T-cell (primary cell): ENCODE measurements at places on chromosomes 7 and 10. TPM values are rescaled to one million over a fixed set of nuclear protein-coding genes. Genes with fewer than 3 reads are reported as not detected.

GRCh38 chr10:71087622-71088021 lies 124.7 kb upstream of the UNC5B start:
- H3K36me3 ChIP-seq: no peaks in the 10 kb centered on the region
- H3K27ac ChIP-seq: no peak overlapping the region
- H3K4me3 ChIP-seq: no peak overlapping the region
- no peaks in the 10 kb centered on the region for H3K4me1 ChIP-seq

GRCh38 chr7:114755856-114756255 lies 166.0 kb upstream of the MDFIC start:
- H3K27me3 ChIP-seq: no peaks in the 10 kb centered on the region
- H3K36me3 ChIP-seq: no peaks in the 10 kb centered on the region
- H3K4me3 ChIP-seq: no peak overlapping the region
- H3K4me1 ChIP-seq: no peaks in the 10 kb centered on the region
- H3K27ac ChIP-seq: no peak overlapping the region

SYT15 gene
- 1.3 TPM for total RNA-seq

- H3K27ac ChIP-seq: no peak overlapping the region
- no peak overlapping the region for H3K4me3 ChIP-seq
- no peak for DNase-seq
- no peaks in the 10 kb centered on the region for H3K4me1 ChIP-seq
- no peaks in the 10 kb centered on the region for H3K36me3 ChIP-seq
- peaks cover 2% of the 10 kb centered on the region for H3K27me3 ChIP-seq
Measured at GRCh38 chr7:74417419-74417971, 36.2 kb upstream of the GTF2IRD1 start.

- H3K27ac ChIP-seq: no peak overlapping the region
- no peak for DNase-seq
- no peaks in the 10 kb centered on the region for H3K27me3 ChIP-seq
- no peaks in the 10 kb centered on the region for H3K36me3 ChIP-seq
Measured at GRCh38 chr10:96290368-96291133, 13.7 kb upstream of the DNTT start.

GRCh38 chr10:86871563-86872183 lies 85.7 kb downstream of the MMRN2 start:
- peaks cover 2% of the 10 kb centered on the region for H3K27me3 ChIP-seq
- DNase-seq: no peak
- H3K36me3 ChIP-seq: no peaks in the 10 kb centered on the region
- H3K4me1 ChIP-seq: no peaks in the 10 kb centered on the region

DNA sequence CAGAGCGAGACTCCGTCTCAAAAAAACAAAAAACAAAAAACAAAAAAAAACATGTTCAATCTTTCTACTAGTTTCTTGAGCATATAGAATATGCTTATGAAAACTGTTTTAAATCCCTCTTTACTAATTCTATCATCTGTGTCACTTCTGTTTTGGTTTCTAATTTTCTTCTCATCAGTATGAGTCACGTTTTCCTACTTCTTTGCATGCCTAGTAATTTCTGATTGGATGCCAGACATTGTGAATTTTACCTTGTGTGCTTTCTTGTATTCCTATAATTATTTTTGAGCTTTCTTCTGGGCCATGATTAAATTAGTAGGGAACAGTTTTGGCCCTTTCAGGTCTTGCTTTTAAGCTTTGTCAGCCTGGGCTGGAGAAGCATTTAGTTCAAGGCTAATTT lies 9.9 kb downstream of the MICU1 start:
- no peak for DNase-seq
- no peak overlapping the region for H3K27ac ChIP-seq
- H3K36me3 ChIP-seq: no peaks in the 10 kb centered on the region

GRCh38 chr10:127762925-127763324 lies 25.9 kb downstream of the FOXI2 start:
- no peak for DNase-seq
- no peaks in the 10 kb centered on the region for H3K36me3 ChIP-seq

GRCh38 chr10:5814110-5815107 lies 1.2 kb upstream of the GDI2 start:
- no peak for DNase-seq
- H3K4me3 ChIP-seq: peak overlapping the region; percentile 79
- H3K27me3 ChIP-seq: no peaks in the 10 kb centered on the region
- peak overlapping the region; percentile 94 for H3K27ac ChIP-seq

- no peak for DNase-seq
- no peak overlapping the region for H3K27ac ChIP-seq
- H3K4me1 ChIP-seq: peaks cover 12% of the 10 kb centered on the region
- H3K36me3 ChIP-seq: no peaks in the 10 kb centered on the region
- H3K4me3 ChIP-seq: no peak overlapping the region
- peaks cover 95% of the 10 kb centered on the region for H3K27me3 ChIP-seq
Measured at GRCh38 chr10:123143825-123144168, 4.1 kb upstream of the HMX2 start.

OR9A2 gene
- total RNA-seq: not detected

DNA sequence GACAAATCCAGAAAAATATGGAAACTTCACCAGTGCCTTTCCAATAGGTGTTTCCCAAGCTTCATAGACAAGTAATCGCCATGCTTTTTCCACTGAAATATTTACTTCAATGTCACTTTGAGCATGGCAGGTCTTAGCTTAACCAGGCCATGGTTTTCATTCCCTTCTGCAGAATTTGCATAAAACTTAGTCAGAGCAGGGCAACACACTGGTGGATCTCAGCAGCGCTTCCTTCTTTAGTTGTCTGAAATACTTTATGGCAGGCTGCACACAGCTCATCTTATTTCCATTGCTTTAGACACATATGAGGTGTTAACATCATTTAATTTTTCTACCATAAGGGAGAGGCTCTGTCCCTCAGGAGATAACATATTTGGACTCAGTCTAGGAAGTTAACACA lies 102.9 kb upstream of the AHR start:
- H3K27ac ChIP-seq: no peak overlapping the region
- DNase-seq: no peak
- H3K4me1 ChIP-seq: no peaks in the 10 kb centered on the region
- no peak overlapping the region for H3K4me3 ChIP-seq
- no peaks in the 10 kb centered on the region for H3K36me3 ChIP-seq
- H3K27me3 ChIP-seq: no peaks in the 10 kb centered on the region

ADGRA1 gene
- not detected for total RNA-seq

EGR2 gene
- 1.7 TPM for total RNA-seq

- H3K4me3 ChIP-seq: no peak overlapping the region
- no peaks in the 10 kb centered on the region for H3K36me3 ChIP-seq
- H3K27me3 ChIP-seq: no peaks in the 10 kb centered on the region
- no peaks in the 10 kb centered on the region for H3K4me1 ChIP-seq
Measured at GRCh38 chr10:17290226-17290625, 62.2 kb downstream of the VIM start.

DNA sequence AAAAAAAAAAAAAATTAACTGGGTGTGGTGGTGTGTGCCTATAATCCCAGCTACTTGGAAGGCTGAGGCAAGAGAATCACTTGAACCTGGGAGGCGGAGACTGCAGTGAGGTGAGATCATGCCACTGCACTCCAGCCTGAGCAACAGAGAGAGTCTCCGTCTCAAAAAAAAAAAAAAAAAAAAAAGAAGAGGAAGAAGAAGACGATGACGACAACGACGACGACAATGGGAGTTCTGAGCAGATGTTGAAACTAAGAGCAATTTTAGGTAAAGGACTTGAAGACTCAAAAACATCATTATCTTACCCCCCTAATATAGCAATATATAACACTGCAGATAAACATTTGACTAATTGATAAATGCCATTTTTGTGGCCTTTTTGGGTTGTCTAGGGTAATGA lies 39.5 kb upstream of the PPP1R17 start:
- H3K36me3 ChIP-seq: no peaks in the 10 kb centered on the region
- no peaks in the 10 kb centered on the region for H3K4me1 ChIP-seq
- no peak for DNase-seq

GRCh38 chr10:11462071-11462470 lies 149.4 kb downstream of the USP6NL start:
- no peak overlapping the region for H3K27ac ChIP-seq
- DNase-seq: no peak
- peaks cover 5% of the 10 kb centered on the region for H3K36me3 ChIP-seq

- no peak for DNase-seq
- H3K27ac ChIP-seq: no peak overlapping the region
- H3K36me3 ChIP-seq: no peaks in the 10 kb centered on the region
Measured at GRCh38 chr10:69272624-69273023, 5.7 kb upstream of the HK1 start.

GRCh38 chr7:142319970-142320369 lies 62.1 kb upstream of the PRSS58 start:
- H3K4me1 ChIP-seq: peaks cover 22% of the 10 kb centered on the region
- H3K27me3 ChIP-seq: no peaks in the 10 kb centered on the region
- H3K27ac ChIP-seq: no peak overlapping the region
- H3K4me3 ChIP-seq: peak overlapping the region; percentile 41

HTR5A gene
- not detected for total RNA-seq

- H3K36me3 ChIP-seq: no peaks in the 10 kb centered on the region
- no peak overlapping the region for H3K27ac ChIP-seq
Measured at GRCh38 chr10:114648368-114648767, 9.7 kb downstream of the ABLIM1 start.

DNA sequence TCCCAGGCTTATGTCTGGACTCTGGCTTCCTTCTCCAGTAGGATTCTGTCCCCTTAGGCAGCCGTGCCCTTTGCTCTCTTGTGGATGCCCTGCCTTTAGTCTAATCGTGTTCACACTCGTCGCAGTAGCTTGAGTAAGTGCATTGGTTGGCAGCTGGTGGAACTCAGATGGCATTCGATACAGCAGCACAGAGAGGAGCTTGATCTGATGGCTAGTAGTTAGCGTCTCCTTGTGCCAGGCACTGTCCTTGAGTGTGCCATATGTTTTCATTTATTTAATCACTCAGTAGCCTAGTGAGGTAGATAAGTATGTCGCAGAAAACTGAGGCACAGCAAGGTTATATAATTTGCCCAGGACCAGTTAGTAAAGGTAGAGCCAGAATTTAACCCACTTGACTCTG lies 18.2 kb upstream of the PARP12 start:
- DNase-seq: no peak
- H3K36me3 ChIP-seq: no peaks in the 10 kb centered on the region
- no peak overlapping the region for H3K4me3 ChIP-seq

CRHR2 gene
- not detected for total RNA-seq

DNA sequence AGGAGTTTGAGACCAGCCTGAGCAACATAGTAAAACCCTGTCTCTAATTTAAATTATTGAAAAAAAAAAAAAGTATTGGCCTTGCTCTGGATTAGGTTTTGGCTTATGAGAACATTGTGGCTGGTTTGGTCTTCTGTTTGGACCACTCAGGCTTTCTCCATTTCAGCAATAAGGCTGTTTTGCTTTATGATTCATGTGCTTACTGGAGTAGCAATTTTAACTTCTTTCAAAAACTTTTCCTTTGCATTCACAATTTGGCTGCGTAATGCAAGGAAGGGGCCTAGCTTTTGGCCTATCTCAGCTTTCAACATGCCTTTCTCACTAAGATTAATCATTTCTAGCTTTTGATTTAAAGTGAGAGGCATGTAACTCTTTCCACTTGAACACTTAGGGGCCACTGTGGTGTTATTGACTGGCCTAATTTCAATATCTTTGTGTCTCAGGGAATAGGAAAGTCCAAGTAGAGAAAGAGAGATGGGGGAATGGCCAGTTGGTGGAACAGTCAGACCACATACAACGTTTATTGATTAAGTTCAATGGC lies 38.0 kb upstream of the SRPK2 start:
- DNase-seq: no peak
- no peak overlapping the region for H3K27ac ChIP-seq
- H3K27me3 ChIP-seq: no peaks in the 10 kb centered on the region
- H3K4me1 ChIP-seq: no peaks in the 10 kb centered on the region

- peak overlapping the region; percentile 62 for H3K4me3 ChIP-seq
- no peaks in the 10 kb centered on the region for H3K27me3 ChIP-seq
- DNase-seq: peak; percentile 18
- peak overlapping the region; percentile 86 for H3K27ac ChIP-seq
Measured at GRCh38 chr10:484925-485661, 204.4 kb downstream of the DIP2C start.

DNA sequence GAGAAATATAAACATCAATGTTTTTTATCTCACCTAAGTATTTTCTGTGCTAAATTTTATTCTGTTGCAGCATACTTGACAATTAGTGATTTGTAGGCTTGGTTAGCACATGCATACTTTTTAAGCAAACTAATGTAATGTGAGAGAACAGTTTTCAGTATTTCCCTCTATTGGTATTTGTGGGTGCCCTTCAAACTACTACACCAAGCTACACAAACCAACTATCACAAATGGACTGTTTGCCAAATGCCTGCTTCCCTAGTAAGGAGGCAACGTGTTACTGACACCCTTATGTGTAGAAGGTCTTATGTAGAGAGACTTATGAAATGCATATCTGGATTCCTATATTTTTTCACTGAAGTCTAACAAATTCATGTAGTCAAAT lies 98.4 kb upstream of the FZD1 start:
- H3K4me1 ChIP-seq: no peaks in the 10 kb centered on the region
- no peaks in the 10 kb centered on the region for H3K27me3 ChIP-seq
- H3K36me3 ChIP-seq: no peaks in the 10 kb centered on the region

DNA sequence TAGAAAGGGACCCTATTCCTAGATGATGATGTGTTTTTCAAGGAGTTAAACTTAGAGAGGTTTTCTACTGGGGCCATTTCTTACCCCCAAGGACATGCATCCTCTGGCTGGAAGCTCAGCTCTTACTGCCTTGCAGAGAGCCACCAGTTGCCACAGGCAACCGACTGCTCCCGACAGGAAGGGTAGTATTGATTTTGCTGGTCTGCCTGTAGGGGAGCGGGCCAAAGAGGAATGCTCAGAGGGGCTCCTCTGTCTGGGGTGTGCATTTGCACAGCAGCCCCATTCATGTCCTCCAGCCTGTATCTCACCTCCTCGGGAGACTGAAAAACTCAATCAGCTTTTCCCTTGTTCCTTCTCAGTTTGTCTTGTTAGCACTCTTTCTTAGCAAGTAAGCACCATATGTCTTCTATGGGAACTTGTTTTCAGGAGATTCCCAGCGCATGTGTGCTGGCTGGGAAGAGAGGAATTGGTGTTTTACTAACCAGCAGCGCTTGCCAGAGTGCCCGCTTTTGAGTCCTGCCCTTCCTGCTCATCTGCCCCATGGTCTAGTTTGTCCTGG lies 739.0 kb upstream of the GALNT17 start:
- H3K36me3 ChIP-seq: no peaks in the 10 kb centered on the region
- H3K27me3 ChIP-seq: no peaks in the 10 kb centered on the region
- no peak for DNase-seq
- no peak overlapping the region for H3K27ac ChIP-seq

OR6V1 gene
- not detected for total RNA-seq

GRCh38 chr7:41709621-41710020 lies 6.7 kb upstream of the INHBA start:
- no peak overlapping the region for H3K4me3 ChIP-seq
- no peak for DNase-seq
- H3K27me3 ChIP-seq: peaks cover 25% of the 10 kb centered on the region
- H3K4me1 ChIP-seq: peaks cover 16% of the 10 kb centered on the region
- no peak overlapping the region for H3K27ac ChIP-seq
- H3K36me3 ChIP-seq: no peaks in the 10 kb centered on the region

DNA sequence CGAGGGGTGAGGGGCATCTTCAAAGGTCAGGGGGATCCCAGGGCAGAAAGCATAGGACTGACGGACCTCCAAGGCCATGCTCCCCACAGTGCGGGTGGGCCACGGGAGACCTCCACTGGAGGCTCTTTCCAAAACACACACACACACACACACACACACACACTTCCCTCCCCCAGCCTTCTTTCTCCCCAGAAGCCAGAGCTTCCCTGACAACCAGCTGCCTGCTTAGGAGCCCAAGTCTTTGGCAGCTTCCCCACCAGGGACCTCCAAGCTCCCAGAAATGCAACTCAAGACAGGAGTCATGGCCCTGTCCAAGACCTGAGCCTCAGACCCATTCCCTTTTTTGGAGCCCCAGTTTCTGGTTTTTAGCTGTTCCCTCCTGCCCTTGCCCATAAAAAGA lies 710 bp upstream of the C10orf105 start:
- H3K4me3 ChIP-seq: no peak overlapping the region
- H3K27ac ChIP-seq: no peak overlapping the region
- peaks cover 75% of the 10 kb centered on the region for H3K4me1 ChIP-seq
- no peaks in the 10 kb centered on the region for H3K36me3 ChIP-seq
- no peaks in the 10 kb centered on the region for H3K27me3 ChIP-seq

GPR37 gene
- not detected for total RNA-seq
